Activated T-cell treated with anti-CD3 and anti-CD28 coated beads for 24 hours (primary cell): ENCODE measurements at places on chromosomes 16 and 17.

- DNase-seq = peak; percentile 42
Measured at GRCh38 chr16:86566601-86566965, at the start of gene FOXC2. TSS of gene FOXC2 (plus strand) at chr16:86566829. CDS start at chr16:86567336, 507 bp downstream.

- no peak for DNase-seq
Measured at GRCh38 chr16:3520413-3520812, 19.6 kb downstream of the CLUAP1 start.

DNA sequence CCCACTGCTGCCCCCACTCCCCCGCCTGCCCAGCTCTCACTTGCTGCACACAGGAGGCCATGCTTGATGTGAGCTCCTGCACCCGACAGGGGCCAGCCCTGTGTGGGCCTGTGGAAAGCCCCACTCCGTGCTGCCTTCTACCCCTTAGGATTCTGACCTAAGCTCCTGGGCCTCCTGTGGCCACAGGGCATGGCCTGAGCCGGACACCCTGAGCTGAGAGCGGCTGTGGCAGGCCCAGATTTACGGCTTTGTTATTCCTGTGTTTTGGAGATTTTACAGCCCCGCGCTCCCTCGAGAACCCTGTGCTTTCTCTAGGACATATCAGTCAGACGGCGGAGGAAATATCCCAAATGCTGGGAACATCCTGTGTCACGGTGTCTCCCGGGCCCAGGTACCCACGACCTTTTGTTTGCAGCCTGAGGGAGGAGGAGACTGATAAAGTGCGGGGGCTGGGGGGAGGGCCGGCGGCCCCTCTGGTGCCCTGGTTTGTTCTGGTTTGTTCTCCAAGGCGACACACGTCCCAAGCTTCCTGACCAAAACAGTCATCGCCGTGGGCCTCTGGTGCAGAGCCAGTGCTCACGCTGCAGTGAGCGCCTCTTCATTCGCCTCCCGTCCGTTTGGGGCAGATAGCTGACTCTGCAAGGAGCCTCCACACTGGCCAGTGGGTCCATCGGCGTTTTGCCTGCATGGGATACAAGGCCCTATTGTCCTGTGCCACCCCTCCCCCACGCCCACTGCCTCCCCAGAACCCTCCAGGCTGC lies 363.4 kb downstream of the C16orf95 start:
- no peak for DNase-seq

DNA sequence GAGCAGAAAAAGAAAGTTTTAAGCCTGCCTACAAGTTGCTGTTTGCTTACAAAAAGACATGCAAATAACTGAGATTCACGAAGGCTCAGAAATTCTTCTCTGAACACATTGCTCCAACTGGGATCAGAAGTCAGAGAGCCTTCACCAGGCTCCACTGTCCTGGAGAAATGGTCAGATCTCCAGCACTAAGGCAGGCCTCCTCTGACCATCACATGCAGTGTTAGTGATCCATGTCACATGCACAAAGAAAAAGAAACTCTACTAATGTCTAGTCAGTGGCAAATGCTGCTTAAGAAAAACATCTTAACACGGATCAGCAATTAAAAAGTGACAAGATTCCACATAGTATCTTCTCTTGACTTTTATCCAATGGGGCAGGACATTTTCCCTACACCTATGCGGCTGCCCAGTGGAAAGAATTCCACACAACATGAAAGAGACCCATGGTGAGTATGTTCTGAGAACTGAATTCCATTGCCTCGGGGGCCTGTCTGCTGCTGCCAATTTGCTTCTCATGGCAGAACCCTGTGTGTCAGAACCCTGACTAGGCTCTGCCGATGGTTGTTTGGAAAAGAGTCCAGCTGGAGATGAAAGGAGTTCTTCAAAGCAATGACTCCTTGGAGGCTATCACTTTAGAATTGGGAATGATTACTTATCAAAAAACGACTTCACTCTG lies 96.6 kb downstream of the HIC1 start:
- no peak for DNase-seq

- no peak for DNase-seq
Measured at GRCh38 chr17:61458421-61459141, 6.4 kb downstream of the TBX4 start.

DNA sequence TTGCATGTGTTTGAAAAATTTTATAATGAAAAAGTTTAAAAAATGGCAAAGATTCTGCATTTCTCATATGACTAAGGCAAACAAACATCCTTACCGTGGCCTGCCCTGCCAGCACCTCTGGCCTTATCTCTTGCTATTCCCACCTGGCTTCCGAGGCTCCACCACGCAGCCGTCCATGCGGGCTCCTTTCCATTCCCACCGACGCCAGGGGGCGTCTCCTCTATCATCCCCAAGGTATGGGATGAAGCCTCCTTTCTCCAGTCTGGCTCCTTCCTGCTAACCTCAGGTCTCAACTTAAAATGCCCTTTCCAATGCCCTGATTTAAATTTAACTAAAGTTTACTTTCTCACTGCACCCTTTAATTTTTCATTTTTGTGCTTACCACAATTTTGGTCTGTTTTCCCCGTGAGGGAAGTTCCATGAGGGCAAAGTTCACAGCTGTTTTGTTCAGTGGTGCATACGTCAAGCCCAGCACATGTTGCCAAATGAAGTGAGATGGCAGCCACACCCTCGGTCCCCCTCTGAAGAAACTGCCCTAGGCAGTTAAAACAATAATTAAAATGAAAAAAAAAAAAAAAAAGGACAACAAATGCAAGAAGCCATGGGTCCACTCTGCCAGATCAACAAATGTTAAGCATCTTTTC lies 13.3 kb upstream of the SDK2 start:
- DNase-seq = no peak
